ENCODE measurements at places on chromosomes 11 and 22.

- DNase-seq = no peak
These were observed 7.1 kb downstream of the USP18 start for GRCh38 chr22:18156878-18157713.

DNA sequence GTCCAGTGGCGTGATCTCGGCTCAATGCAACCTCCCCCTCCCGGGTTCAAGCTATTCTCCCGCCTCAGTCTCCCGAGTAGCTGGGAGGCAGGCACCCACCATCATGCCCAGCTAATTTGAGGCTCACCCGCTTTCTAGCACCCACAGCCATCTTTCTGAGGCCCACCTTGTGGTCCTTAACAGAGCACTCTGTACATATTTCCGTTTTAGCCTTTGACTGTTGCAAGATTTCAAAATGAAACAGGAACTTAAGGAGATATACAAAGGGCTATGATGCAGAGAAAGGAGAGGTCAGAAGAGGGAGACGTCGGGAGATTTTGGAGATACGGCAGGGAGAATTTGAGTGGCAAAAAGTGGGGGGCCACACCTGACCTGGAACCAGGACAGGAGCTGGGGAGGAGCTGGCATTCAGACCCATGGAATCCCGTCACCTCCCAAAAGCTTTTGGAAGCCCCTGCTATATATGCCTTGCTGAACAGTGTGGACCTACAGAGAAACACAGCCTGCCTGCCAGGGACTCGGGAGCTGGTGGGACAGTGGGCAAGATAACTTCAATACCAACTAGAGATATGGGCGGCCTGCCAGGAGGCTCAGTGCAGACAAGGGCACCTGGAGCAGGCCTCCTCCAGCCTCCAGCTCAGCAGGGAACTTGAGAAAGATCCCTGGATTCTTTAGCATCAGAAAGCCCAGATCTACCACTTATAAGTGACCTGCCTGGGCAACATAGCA lies 8.0 kb upstream of the CLCF1 start:
- DNase-seq = peak; percentile 41

- DNase-seq = no peak
These were observed 56.6 kb downstream of the JAM3 start for GRCh38 chr11:134125507-134125906.

DNA sequence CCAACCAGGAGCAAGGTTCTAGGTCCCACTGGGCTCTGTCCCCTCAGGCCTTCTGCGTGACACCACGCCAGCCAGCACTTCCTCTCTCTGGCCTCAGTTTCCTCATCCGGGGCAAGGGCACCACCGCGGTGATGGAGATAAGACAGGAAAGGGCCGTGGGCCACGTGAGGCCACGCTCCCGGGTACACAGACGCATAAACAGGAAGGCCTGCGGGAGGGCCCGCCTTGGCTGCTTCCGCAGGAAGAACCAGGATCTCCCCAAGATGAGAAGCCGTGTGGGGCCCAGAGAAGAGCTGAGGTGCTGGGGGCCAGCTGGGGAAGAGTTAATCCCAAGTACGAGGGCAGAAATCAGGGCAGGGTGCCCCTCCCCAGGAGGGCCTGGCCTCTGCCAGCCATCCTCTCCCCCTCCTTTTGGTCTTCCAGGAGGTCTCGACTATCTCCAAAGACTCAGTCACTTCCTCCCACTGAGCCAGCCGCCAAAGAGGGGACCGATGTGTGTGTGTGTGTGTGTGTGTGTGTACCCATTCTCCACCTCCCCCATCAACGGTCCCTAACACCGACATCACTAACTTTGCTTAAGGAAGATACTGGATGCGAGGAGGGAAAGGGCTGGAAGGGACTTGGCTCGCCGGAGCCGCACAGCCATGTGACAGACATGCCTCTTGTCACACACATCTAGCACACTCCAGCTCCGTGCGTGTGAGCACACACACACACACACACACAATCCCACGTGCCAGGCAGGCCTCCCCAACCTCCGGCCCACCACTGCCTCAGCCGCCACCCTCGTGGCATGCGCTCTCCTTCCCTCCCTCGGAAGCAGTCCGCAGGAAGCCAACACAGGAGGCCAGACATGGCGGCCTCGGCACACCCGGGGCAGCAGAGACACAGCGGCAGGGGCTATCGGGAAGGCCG lies 1.4 kb downstream of the MFNG start:
- peak; percentile 95 for DNase-seq

DNA sequence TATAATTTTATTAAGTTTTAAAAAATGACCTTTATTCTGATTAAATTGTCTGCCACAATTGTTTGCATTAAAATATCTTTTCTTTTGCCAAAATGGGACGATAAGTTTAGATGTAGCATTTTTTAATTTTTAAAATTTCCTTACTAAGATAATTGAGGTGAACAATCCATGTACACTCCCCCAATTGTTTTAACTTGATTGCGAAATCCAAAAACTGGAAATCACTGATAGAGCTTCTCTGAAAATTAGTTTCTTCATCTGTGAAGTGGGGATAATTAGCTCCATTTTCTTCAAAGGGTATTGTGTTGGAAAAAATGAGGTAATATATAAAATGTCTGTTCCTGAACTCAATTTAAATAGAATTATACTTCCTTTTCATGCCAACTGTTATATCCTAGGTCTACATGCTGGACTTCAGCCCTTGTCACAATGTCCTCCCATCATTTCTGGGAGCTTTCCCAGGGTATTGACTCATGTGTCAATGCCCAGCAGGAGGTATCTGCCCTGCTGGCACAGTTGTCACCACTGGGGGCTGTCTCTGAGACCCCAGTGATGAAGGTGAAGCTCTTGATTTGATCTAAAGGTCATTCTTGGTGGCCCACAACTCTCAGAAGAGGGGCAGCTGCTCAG lies 28.7 kb upstream of the NAV2 start:
- no peak for DNase-seq

DNA sequence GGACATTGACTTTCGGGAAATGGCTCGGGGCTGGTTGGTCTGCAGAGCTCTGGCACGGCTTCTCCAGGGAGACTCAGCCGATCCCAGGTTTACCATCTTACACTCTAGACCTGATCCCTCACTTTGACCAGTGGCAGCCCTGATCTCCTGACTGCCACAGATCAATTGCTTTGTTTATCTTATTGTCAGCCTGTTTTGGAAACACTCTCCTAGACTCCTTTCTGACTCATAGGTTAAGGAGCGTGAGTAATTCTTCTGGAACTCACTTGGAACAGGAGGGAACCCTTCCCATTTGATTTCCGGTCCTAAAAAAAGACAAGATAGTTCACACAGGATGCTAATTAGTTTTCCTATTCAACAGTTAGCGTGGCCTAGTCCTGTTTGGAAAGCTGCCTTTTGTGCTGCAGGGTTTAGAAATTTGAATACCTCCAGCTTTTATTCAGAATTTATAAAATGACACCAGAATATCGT lies 16.0 kb upstream of the BMAL1 start:
- DNase-seq = no peak

DNA sequence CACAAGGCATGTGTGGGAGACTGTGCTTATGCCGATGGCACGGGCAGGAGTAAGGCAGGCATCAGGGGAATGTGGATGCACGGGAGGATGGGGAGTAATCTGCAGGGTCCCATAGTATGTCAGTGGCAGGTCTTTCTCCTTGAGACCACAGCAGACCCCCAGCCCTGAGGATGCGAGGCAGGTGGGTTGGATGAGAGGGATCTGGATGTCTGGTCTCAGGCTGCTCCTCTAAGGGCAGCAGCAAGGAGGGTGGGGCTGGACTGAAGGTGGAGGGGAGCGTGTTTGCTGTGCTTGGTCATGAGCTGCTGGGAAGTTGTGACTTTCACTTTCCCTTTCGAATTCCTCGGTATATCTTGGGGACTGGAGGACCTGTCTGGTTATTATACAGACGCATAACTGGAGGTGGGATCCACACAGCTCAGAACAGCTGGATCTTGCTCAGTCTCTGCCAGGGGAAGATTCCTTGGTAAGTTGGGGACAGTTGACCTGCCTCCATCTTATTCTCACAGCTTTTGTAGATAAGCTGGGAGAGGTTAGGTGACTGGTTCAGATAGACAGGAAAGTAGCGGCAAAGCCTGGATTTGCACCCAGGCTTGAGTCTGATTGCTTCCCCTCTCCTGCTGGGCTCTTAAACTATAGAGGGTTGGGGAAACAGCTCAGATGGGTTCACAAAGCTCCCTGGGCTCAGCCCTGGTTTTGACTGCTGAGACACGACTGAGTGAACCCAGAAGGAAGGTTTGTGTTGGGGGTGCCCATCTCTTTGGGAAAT lies at the start of gene APOL1:
TSS of gene APOL1 (plus strand) at position 380 of the 769 bp plus-strand sequence. CDS start 1,823 bp downstream, outside the sequence.
- no peak for DNase-seq

- no peak for DNase-seq
These were observed 17.3 kb downstream of the RPUSD4 start for GRCh38 chr11:126194121-126194543.

GRCh38 chr22:19844377-19845053 lies 10.2 kb downstream of the GNB1L start:
- DNase-seq = peak; percentile 82

GRCh38 chr11:134060316-134060715 lies 8.6 kb upstream of the JAM3 start:
- no peak for DNase-seq

Data from Right ventricle myocardium inferior (tissue), 1 donor.